ENCODE measurements at places on chromosomes 4 and X. TPM values are rescaled to one million over a fixed set of nuclear protein-coding genes. Genes with fewer than 3 reads are reported as not detected.

The SSX4 gene
- not detected for total RNA-seq

DNA sequence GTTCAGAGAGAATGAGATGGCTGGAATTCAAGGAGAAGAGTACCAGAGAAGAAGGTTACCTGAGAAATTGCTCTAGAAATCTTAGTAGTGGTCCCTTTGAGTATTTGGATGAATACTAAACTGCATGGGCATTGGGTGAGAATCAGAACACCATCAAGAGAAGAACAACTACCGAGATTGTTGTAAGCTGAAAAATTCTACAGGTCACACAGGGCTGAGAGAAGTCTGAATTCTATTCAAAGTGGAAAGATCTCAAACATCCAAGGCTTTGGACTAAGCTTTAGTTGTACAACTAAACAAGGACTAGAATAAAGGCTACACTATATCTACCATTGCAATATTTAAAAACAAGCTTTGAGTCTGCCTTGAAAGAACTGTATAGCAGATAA, 40.8 kb downstream of the LRBA start:
- H3K27me3 ChIP-seq = no peaks in the 10 kb centered on the region
- peaks cover 3% of the 10 kb centered on the region for H3K36me3 ChIP-seq
- no peak for DNase-seq
- no peak overlapping the region for H3K27ac ChIP-seq

DNA sequence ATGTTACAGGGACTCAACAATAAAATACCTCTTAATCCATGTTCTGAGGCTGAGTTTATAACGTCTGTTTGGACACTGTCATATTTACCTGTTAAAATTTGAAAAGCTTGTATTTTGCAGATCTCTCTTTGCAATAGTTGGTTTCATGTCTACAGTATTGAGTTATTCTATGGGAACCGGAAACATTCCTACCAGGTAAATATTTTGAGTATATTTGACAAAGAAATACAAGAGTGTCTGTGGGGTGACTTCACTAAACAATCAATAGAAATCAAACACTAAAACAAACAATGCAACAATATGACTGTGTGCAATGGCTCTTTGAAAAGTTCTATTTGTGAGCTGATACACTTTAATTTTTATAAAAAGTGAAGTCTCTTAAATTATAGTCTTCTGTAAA, 47.7 kb upstream of the CXCL8 start:
- H3K27me3 ChIP-seq = no peaks in the 10 kb centered on the region
- H3K27ac ChIP-seq = no peak overlapping the region
- H3K4me1 ChIP-seq = no peaks in the 10 kb centered on the region
- H3K4me3 ChIP-seq = no peak overlapping the region

DNA sequence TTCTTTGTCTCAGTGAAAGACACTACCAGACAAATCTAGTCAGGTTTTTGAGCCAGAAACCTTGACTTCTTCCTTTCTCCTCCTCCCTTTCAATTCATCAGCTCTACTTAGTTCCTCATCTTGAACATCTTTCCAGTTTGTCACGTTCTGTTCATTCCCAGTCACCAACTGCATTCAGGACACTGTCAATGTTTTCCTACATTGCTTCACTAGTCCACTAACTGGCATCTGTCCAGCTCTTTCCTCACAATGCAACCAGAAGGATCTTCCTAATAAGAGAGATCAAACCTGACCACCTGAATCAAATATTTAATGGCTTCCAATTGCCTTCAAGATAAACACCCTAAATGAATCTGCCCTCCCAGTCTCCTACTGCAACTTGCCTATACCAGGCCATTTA, 52.5 kb downstream of the SYNPO2 start:
- no peak overlapping the region for H3K27ac ChIP-seq
- no peaks in the 10 kb centered on the region for H3K36me3 ChIP-seq
- H3K27me3 ChIP-seq = no peaks in the 10 kb centered on the region
- H3K4me1 ChIP-seq = peaks cover 3% of the 10 kb centered on the region
- no peak overlapping the region for H3K4me3 ChIP-seq

GRCh38 chrX:118493653-118494297, 1.8 kb upstream of the DOCK11 start:
- no peak for DNase-seq
- H3K27me3 ChIP-seq = peaks cover 6% of the 10 kb centered on the region
- H3K36me3 ChIP-seq = peaks cover 2% of the 10 kb centered on the region
- peaks cover 2% of the 10 kb centered on the region for H3K4me1 ChIP-seq
- no peak overlapping the region for H3K27ac ChIP-seq
- H3K4me3 ChIP-seq = no peak overlapping the region

Measured in H9 (cell line).